ENCODE measurements at places on chromosomes 11 and 22. TPM values are rescaled to one million over a fixed set of nuclear protein-coding genes. Genes with fewer than 3 reads are reported as not detected.

The FOLR3 gene
- 0.49 TPM for polyA plus RNA-seq

The DDTL gene
- 1.5 TPM for polyA plus RNA-seq

The PLAAT3 gene
- polyA plus RNA-seq, result 25.6 TPM

The KRTAP5-7 gene
- polyA plus RNA-seq, result not detected

The CHEK2 gene
- 17.4 TPM for polyA plus RNA-seq

The APOBEC3G gene
- polyA plus RNA-seq, result 51.0 TPM

The LDHAL6A gene
- 0.02 TPM for polyA plus RNA-seq

The SPI1 gene
- 84.2 TPM for polyA plus RNA-seq

The ZNF215 gene
- polyA plus RNA-seq, result 1.3 TPM

The OR2AG1 gene
- not detected for polyA plus RNA-seq

The UBQLNL gene
- polyA plus RNA-seq, result 0.74 TPM

The YPEL1 gene
- 4.8 TPM for polyA plus RNA-seq

The LARGE2 gene
- polyA plus RNA-seq, result 4.7 TPM

The PATE4 gene
- not detected for polyA plus RNA-seq

The PTH gene
- polyA plus RNA-seq, result not detected

The APOC3 gene
- polyA plus RNA-seq, result not detected

The MPPED2 gene
- polyA plus RNA-seq, result 0.72 TPM
